ENCODE measurements at places on chromosomes 12 and 14. TPM values are rescaled to one million over a fixed set of nuclear protein-coding genes. Genes with fewer than 3 reads are reported as not detected.

Gene SART3
- total RNA-seq = 143 TPM

Gene PTPRO
- total RNA-seq = 0.23 TPM

Gene OTX2
- not detected for total RNA-seq

Gene KRT77
- not detected for total RNA-seq

Gene C12orf54
- total RNA-seq = not detected

Gene SCN8A
- total RNA-seq = 3.5 TPM
